ENCODE measurements at places on chromosomes 7 and 10.
A peak's percentile ranks its signal among the peaks of the same experiment; 100 is the strongest.

GRCh38 chr10:121838931-121839330 is 88.9 kb downstream of the ATE1 start:
- no peak for DNase-seq

GRCh38 chr10:3071405-3072198 is 4.3 kb downstream of the PFKP start:
- peak; percentile 78 for DNase-seq

GRCh38 chr7:149610441-149611011 is 112.9 kb upstream of the ZNF746 start:
- DNase-seq: no peak

DNA sequence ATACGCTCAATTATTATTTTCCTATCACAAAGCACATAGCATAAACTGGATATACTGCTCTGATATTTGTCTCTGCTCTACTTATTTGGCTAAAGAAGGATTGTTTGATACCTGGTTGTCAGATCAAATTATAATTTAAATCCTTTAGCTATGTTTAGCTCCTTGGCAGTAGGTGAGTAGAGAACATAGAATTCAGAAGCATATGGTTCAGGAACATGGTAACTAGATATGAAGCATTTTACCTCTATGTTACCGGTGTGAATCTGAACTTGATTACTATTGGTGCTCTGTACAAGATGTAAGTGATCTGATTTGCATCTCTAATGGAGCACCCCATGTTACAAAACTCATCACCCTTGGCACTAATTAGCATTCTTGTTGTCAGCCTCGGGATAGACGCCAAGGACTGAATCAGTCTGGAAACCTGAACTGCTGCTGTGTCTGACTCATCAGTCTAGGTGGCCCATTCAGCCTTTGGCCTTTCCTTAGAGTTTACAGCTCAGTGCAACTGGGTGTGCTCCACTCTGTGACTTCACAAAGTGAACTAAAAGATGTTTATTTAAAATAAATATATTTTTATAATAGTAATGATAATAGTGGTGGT is 12.3 kb upstream of the MYPN start:
- DNase-seq: peak; percentile 97

GRCh38 chr7:45986355-45987298 is 65.6 kb upstream of the IGFBP3 start:
- DNase-seq: no peak

DNA sequence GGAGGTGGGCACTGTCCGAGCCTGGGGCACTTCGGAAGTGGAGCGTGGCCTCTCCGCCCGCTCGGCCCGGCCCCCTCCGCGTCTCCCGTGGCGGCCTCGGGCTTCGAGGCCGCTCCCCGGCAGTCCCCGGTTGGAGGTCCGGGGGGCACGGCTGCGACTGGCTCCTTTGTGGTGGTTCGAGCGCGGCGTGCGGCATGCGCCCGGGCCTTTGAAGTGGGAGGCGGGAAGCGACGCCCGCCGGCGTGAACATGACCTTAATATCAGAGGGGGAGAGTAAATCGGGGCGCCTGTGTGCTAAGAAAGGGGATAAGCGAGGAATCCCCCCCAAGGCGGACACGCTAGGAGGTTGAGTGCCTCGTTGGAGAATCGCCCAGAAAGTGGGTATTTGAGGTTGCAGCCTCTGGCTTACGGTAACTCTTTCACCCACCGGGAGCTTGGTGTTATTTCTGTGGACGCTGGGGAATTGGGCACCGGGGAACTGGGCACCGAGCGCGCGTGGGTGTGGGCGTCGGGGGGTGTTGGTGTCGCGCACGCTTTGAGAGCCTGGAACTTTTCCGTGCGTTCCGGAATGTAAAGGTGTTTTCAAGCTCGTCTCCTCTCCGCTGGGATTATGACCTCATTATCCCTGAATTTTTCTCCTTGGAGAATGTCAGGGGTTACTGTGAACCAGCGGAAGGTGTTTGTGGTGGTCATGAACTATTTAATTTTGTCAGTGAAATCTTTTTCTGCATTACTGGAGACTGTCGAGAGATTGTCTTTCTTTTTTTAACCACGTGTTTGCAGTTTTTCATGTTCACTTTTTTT is 660 bp downstream of the SUV39H2 start:
- peak; percentile 16 for DNase-seq

GRCh38 chr10:5663692-5664427 is 2.5 kb downstream of the ASB13 start:
- DNase-seq: no peak

DNA sequence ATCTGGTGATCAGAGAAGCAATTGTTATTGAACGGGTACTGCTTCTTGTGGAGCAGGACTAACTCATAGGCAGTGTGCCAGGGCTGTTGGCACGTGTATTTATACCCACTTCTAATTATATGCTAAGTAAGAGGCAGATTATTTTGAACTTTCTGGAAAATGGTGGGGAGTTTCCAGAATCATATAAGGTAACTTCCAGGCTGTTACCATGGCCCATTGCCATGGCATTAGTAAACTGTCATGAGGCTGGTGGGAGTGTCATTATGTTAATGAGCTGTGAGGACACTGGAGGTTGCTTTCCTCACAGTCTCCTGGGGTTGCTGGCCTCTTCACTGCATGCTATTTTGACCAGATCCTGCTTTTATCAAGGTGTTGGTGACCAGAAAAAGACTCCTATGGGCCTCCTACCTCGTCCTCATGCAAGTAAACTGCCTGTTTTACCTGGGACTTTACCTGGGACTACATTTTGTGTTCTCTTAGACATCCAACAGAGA is 122.6 kb downstream of the KCND2 start:
- DNase-seq: no peak

GRCh38 chr10:112002206-112002605 is 181.4 kb downstream of the GPAM start:
- no peak for DNase-seq

- DNase-seq: no peak
Observed at GRCh38 chr10:677750-678661, 11.5 kb downstream of the DIP2C start.

DNA sequence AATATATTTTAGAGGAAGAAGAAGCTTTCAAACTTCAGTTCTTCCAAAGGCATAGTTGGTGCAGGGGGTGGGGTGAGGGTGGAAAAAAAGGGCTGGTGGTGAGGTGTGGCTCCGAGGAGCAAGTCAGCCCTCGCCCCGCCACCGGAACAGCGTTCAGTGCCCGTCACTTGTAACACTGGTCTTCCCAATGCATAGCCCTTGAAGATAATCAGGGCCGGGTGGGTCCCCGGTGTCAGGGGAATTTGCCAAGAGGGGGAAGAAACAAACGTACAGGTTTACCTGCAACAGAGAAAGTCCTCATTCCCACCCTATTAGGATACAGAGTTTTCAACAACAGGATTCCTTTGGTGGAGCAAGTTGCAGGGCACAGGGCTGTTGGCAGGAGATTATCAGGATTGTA is 1.5 kb downstream of the SVOPL start:
- no peak for DNase-seq

GRCh38 chr7:44563171-44563679 is 10.5 kb downstream of the DDX56 start:
- DNase-seq: no peak

DNA sequence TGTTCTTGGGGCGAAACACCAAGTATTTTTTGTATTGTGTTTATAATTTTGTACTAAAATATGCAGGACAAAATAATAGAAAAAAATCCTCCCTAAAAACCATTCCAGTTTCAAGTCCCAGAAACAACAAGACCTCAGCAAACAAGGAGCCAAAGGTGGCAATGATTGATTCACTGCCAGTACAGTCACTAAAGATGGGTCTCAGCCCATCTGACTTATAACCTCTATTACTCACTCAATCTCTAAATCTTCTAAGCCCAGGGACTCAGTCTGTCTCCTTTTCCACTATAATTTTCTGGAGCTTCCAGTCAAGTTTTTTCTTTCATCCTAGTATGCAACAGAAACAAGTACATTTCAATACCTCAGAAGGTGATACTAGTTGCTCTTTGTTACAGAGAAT is 33.3 kb downstream of the SNX13 start:
- no peak for DNase-seq

- no peak for DNase-seq
Observed at GRCh38 chr10:59750155-59750945, 2.9 kb downstream of the MRLN start.

DNA sequence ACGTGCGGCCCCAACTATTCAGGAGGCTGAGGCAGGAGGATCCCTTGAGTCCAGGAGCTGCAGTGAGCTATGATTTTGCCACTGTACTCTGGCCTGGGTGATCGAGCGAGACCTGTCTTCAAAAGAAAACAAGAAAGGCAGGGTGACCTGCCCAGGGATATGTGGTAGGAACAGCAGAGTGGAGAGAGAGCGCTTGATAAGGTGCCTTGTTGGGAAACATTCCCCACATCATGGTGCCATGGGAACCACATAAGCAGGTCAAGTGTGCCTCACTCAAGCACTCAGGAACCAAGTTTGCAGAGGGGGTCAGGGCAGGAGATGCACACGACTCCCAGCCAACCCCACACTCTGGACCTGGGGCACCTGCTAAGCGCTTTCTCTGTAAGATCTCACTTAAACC is 37.3 kb downstream of the PVRIG start:
- no peak for DNase-seq

- DNase-seq: no peak
Observed at GRCh38 chr10:11625019-11625735, 13.7 kb upstream of the USP6NL start.

- no peak for DNase-seq
Observed at GRCh38 chr7:143408686-143409561, at the start of gene EPHA1. Gene EPHA1, minus strand, starts transcription at chr7:143408856. Its CDS starts 51 bp downstream, at chr7:143408805.

DNA sequence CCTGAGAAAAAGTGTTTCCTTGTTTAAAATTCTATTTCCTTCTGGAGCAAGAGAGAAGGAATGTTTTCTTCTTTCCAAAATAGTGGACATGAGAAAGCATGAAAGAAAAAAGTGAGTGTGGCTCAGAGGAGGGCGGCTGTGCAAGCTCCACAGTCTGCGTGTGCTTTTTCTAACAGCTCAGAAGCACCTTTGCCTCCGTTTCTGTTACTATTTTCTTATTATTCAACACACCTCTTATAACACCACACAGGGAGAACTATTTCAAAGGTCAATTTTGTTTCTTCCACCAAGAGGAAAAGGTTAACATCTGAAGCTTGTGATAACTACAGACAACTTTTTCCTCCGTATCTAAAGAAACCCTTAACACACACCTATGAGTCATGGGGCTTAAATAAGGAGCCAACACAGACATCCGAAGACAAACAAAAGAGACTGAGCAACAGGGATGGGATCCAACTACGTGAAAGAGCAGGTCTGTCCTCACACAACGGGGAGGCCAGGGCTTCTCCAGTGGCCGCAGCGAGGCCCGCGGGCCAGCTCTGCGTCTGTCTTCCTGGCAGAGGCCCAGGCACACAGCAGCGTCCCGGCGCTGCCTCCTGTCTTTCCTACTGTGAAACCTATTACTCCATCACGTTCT is 36.2 kb upstream of the NCAPG2 start:
- DNase-seq: peak; percentile 59

DNA sequence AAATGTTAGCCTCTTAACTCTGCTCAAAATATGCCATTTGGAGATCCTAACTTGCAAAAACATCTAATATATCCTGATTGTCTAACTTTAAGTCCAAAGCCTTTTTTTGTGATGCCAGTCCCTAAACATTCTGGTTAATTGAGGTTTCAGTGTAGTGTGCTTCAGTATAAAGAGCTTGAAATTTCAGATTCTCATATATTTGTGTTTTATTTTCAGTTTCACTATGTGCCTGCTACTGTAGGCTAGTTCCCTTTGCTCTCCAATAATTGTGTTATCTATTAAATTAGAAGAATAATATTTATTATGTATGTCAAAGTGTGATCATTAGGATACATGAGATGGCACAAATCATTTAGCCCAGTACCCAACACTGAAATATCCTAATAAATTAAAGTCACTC is 1361.2 kb downstream of the XPNPEP1 start:
- DNase-seq: no peak

DNA sequence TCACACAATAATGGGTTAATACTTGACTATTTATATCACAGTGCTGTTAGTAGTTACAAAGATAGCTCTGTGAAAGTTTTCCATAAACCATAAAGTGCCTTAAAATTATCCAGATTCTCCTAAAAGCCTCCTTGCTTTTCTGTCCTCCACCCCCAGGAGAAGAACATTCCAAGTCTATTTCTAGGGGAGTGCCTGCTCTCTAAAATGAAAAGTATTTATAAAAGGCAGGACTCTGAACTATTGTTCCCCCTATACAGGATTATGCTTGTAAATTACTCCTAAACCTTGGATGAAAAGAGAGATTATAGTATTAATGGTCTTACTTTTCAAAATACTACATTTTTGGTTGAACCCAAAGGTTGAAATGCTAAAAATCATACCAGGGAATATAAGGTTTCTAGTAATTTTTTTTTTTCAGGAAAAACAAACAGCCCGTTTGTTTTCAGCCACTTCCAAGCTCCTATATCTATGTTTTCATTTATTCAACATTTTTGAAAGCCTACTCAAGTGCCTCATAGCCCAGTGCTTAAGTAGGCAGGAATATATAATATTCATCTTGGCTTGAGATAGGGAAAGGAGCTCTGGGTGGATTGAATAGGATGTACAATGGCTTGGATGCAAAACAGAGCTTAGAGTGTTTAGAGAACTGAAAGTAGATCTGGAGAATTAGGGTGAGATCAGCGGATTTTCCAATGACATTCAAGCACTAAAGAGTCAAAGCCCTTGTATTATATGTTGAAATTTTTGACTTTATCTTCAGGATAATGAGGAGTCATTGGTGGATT is 320.7 kb downstream of the GPR37 start:
- no peak for DNase-seq

- no peak for DNase-seq
Observed at GRCh38 chr10:34377833-34378232, 437.3 kb downstream of the PARD3 start.

- DNase-seq: no peak
Observed at GRCh38 chr7:43461349-43462024, 121.4 kb upstream of the STK17A start.

- DNase-seq: peak; percentile 62
Observed at GRCh38 chr10:24128066-24128730, 80.7 kb upstream of the KIAA1217 start.

GRCh38 chr10:103111031-103111917 is 81.8 kb downstream of the NT5C2 start:
- peak; percentile 31 for DNase-seq

Data from fibroblast of skin of right quadriceps (primary cell).